MV-4-11 (cell line): ENCODE measurements at places on chromosomes 7 and 10.

GRCh38 chr7:20929199-20929598 is 142.5 kb upstream of the SP8 start:
- no peak for DNase-seq

DNA sequence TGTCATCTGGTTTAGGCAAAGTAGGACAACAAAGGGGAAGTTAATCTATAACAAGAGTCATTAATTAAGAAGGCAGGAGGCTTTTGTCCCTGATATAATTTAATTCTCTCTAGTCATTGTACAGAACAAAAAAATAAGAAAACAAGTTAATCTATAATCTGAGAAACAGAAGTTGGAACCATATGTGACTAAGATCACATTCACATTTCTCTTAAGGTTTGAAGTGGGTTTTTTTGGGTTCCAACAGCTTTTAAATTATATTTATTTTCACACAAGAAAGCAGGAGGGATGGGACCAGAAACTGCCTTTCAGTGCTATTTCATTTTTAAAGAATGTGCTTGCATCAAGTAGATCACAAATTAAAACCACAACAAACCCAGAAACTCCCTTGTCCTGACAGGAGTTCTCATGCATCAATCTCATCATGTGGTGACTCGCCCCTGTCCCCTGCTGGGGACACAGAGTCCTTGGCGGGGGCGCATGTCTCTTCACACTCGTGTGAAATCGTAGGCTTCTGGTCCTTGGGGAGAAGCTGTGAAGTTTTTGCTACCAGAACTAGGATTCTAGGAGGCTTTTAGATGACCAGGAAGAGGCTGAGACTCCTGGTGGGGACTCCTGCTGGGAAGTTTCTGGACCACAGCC is 10.1 kb upstream of the OPN4 start:
- DNase-seq, result no peak

- no peak for DNase-seq
These were observed 362.2 kb upstream of the SHH start for GRCh38 chr7:156174428-156174827.

DNA sequence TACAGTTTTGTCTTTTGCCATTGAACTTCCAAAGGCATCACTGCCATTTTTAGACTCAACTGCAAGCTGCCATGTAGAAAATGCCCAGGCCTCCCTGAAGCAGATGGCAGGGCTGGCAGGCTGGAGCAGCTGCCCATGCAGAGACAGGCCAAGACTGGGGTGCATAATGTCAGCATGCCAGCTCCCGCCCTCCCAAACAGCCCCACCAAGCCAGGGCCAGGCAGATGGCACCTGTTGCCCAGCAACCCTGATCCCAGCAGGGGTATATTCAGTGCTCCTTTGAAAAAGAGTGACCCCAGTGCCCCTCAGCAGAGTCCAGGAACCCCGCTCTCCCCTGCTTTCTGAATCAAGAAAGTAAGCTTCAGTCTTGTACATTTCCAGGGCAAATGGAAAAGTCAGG is 32.6 kb downstream of the VSTM4 start:
- no peak for DNase-seq

GRCh38 chr7:101631224-101631714 is 2.2 kb upstream of the MYL10 start:
- DNase-seq, result no peak

- DNase-seq, result peak; percentile 61
These were observed 104.2 kb upstream of the RAB18 start for GRCh38 chr10:27399871-27400270.

DNA sequence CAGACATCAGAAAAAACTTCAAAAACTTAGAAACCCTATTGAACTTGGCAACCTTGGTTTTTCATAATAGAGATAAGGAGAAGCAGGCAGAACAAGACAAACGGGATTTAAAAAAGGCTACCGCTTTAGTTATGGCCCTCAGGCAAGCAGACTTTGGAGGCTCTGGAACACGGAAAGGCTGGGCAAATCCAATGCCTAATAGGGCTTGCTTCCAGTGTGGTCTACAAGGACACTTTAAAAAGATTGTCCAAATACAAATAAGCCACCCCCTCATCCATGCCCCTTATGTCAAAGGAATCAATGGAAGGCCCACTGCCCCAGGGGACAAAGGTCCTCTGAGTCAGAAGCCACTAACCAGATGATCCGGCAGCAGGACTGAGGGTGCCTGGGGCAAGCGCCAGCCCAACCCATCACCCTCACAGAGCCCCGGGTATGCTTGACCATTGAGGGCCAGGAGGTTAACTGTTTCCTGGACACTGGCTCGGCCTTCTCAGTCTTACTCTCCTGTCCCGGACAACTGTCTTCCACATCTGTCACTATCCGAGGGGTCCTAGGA is 115.3 kb downstream of the NRCAM start:
- DNase-seq, result no peak

- DNase-seq, result no peak
These were observed 73.1 kb upstream of the HPS1 start for GRCh38 chr10:98519841-98520240.
